ENCODE measurements at places on chromosomes 6 and 20.

DNA sequence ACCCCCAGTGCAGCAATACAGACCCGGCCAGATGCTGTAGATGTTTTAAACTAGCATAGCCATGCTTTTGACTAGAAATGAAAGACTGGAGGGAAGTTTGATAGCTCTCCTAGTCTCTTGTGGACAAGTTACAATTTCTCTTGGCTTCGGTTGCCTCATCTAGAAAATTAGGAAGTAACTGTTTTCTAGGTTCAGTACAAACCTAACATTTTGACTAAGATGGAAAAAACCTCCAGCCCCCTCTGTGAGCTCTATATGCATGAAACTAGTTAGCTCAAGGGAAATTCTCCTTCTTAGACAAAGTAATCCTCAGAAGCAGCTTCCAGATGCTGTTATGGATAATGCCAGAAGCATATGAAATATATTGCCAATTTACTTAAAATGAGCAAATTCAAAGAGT lies 86.6 kb downstream of the RNF144B start:
- DNase-seq, result no peak

DNA sequence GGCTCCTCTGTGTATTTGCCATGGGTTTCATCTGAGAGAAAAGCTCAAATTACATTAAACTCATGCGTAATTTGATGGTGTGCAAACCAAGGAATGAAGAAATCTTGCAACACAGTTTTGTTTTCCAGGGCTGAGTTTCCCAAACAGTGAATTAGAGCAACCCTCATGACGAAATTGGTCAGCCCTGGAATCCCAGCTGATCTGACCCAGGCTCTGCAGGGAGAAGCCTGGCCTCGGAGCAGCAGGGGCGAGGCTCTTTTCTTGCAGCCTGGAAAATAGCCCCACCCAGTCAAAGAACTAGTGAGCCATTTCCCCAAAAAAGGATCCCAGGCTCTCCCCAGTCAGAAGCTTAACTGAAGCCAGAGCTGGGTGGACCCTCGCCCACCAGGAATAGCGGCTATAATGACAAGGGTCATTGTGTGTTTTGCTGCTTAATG lies 107.3 kb upstream of the SNX9 start:
- DNase-seq, result peak; percentile 50

DNA sequence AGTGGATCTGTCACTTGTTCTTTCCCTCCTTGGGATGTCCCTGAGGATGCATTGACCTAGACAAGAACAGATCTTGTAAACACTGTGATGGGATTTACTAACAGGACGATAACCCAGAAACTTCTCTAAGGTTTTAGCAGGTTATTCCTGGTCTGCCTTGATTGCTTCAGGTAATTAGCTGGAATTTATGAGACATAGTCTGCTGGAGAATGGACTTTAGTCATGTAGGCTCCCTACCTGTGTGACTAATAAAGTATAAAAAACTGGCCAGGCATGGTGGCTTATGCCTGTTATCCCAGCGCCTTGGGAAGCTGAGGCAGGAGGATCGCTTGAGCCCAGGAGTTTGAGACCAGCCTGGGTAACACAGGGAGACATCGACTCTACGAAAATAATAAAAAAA lies 96.1 kb downstream of the PAK5 start:
- DNase-seq, result no peak

DNA sequence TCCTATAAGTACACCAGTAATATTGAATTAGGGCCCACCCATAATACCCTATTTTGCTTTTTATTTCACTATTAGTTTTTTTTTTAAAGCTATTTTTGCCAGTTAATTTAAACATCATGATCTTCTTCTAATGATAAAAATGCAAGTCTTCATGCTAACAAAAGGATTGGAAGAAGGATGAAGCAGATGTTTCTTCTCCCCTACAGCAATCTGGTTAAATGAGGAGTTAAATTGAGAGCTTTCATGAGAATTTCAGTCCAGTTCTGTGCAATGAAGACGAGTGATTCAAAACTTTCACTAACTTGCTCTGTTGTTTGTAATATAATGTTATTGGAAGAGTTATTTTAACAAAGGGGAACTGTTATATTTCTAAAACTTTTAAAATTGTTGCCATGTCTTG lies 3.4 kb downstream of the HMGN4 start:
- no peak for DNase-seq

DNA sequence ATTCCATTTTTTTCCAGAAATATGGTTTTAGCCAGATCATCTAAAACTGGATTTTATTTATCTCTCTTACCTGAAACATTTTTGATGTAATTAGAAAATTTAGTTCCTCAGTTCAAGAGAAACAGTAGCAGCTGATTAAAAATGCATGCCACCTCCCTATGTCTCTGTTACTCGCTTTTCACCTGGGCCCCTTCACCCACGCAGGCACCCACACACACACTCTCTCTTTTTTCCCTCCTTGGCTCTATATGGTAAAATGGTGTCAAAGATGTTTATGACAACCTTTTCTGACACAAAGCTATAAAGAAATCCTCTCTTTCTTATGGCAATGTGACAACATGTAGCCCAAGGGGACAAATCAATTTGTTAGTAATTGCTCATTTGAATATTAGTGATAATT lies 5.8 kb upstream of the SGK1 start:
- no peak for DNase-seq

GRCh38 chr20:58143531-58143930 lies 84.9 kb downstream of the ANKRD60 start:
- DNase-seq, result no peak

GRCh38 chr20:4563534-4563933 lies 158.2 kb upstream of the PRND start:
- DNase-seq, result peak; percentile 56

- DNase-seq, result no peak
Measured at GRCh38 chr6:168967281-168967925, 286.2 kb downstream of the THBS2 start.

GRCh38 chr20:2794866-2795447 lies 5.5 kb downstream of the CPXM1 start:
- DNase-seq, result no peak

GRCh38 chr6:170091639-170092579 lies 199.0 kb downstream of the DLL1 start:
- no peak for DNase-seq

- DNase-seq, result peak; percentile 85
Measured at GRCh38 chr6:6736791-6737654, 148.5 kb downstream of the LY86 start.

DNA sequence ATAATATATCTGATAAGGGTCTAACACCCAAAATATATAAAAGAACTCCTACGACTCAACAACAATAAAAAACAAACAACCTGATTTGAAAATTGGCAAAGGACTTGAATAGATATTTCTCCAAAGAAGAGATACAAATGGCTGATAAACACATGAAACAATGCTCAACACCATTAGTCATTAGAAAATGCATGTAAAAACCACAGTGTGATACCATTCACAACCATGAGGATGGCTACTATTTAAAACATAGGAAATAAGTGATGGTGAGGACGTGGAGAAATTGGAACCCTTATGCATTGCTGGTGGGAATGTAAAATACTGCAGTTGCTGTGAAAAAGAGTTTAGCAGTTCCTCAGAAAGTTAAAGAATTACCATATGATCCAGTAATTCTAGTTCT lies 41.4 kb downstream of the PTGIS start:
- no peak for DNase-seq

- DNase-seq, result no peak
Measured at GRCh38 chr6:35487658-35488516, 9.0 kb downstream of the TEAD3 start.

GRCh38 chr6:113960795-113961194 lies 10.2 kb downstream of the HDAC2 start:
- no peak for DNase-seq

- no peak for DNase-seq
Measured at GRCh38 chr6:103783329-103783728, 1076.4 kb downstream of the HACE1 start.

- no peak for DNase-seq
Measured at GRCh38 chr6:143734641-143735063, 56.9 kb downstream of the PHACTR2 start.

DNA sequence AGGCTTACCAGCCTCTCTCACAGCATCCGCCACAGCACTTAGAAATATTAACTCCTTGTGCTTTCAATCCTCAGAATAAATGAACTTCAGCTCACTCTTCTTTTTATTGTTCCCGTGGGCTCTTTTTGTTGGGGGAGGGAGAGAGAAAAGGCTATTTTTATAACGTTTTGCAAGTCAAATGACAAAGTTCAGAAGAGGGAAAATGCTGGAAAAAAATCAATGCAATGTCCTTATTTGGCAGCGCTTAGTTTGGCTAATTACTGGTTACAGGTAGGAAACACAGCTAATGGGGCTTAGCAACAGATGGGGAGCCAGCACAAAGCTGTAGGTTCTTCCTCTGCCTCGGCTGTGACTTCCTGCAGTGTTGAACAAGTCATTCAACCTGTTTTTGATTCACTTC lies 1067.0 kb upstream of the MAP3K7 start:
- peak; percentile 17 for DNase-seq

All from iPS-NIHi11 (cell line).